Right lobe of liver (tissue), 6 donors: ENCODE measurements at places on chromosomes 3 and 15. TPM values are rescaled to one million over a fixed set of nuclear protein-coding genes. Genes with fewer than 3 reads are reported as not detected.

ACTRT3 gene
- 1.3 TPM for total RNA-seq

ADGRG7 gene
- total RNA-seq, result 6.0 TPM

DNA sequence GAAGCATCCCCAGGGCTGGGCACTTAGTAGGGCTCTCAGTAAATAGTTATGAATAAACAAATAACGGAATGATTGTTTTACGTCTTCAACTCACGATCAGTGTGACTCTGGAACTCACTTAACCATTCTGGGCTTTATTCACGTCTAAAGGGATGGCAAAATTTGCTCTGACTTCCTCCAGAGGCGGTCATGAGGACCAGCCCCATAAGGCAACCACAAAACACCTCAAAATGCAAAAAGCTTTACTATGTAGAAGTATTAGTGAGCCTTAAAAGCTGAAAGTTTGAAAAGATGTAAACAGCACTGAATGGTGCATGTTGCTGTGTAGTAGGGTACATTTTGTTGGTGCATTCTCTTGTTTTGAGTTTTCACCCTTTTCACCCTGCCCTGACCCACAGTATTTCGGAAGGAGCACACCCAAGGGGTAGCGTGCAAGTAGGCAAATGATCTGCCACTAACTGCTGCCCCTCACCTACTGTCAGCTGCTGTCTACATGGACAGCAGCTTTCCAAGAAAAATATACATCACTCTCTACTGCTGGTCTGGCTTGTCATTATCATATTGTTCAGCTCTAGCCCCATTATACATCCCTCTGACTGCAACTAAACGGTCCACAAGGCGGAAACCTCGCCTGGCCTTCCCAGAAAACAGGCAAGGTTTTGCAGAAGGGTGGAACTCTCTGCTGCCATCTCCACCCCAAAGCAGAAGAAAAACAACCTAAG is 308.5 kb upstream of the PROK2 start:
- H3K4me1 ChIP-seq, result peaks cover 4% of the 10 kb centered on the region
- no peaks in the 10 kb centered on the region for H3K27me3 ChIP-seq
- no peak for DNase-seq
- H3K27ac ChIP-seq, result no peak overlapping the region
- no peaks in the 10 kb centered on the region for H3K36me3 ChIP-seq

DNA sequence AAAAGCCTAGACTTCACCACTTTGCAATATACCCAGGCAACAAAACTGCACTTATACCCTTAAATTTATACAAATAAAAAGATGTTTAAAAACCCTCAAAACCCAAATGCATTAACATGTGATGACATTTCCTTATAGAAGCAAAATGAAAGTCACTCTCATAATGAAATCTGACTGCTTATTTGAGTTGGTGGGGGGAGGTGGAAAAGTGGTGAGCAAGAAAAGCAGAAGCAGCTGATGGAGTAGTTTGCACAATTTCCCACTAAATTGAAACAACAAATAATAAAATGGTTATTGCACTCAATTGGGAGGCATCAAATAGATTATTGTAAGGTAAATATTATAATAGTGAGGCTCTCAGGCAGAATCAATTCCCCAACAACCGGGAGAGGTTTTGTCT is 54.0 kb upstream of the GADL1 start:
- no peaks in the 10 kb centered on the region for H3K4me1 ChIP-seq
- no peak overlapping the region for H3K27ac ChIP-seq
- no peaks in the 10 kb centered on the region for H3K27me3 ChIP-seq

GRCh38 chr3:81713031-81713430 is 48.4 kb downstream of the GBE1 start:
- H3K4me3 ChIP-seq, result no peak overlapping the region
- no peak overlapping the region for H3K27ac ChIP-seq
- no peaks in the 10 kb centered on the region for H3K27me3 ChIP-seq
- H3K36me3 ChIP-seq, result no peaks in the 10 kb centered on the region
- no peak for DNase-seq
- peaks cover 20% of the 10 kb centered on the region for H3K4me1 ChIP-seq

GOLGA8R gene
- total RNA-seq, result 3.7 TPM

GRCh38 chr3:37660782-37661181 is 200.9 kb upstream of the CTDSPL start:
- H3K27me3 ChIP-seq, result no peaks in the 10 kb centered on the region
- H3K4me1 ChIP-seq, result no peaks in the 10 kb centered on the region
- H3K27ac ChIP-seq, result no peak overlapping the region
- DNase-seq, result no peak

DNA sequence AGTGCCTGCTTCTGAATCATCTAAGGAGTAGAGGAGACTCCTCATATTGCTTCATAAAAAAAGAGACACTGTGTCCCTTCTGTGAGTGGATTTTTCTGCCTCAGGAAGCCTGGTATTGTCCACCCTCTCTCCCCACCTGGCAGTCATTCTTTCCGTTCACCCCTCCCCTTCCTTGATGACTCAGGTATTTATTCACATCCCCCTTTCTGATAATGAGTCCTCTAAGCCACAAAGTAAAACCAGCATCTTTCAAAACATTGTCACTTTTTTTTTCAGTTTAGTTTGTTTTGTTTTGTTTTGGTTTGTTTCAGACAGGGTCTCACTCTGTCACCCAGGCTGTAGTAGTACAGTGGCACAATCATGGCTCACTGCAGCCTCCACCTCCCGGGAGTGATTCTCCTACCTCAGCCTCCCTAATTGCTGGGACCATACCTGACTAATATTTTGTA is 65.2 kb upstream of the UBE2E1 start:
- DNase-seq, result no peak
- H3K27me3 ChIP-seq, result no peaks in the 10 kb centered on the region
- no peaks in the 10 kb centered on the region for H3K36me3 ChIP-seq
- no peaks in the 10 kb centered on the region for H3K4me1 ChIP-seq
- no peak overlapping the region for H3K27ac ChIP-seq

DNA sequence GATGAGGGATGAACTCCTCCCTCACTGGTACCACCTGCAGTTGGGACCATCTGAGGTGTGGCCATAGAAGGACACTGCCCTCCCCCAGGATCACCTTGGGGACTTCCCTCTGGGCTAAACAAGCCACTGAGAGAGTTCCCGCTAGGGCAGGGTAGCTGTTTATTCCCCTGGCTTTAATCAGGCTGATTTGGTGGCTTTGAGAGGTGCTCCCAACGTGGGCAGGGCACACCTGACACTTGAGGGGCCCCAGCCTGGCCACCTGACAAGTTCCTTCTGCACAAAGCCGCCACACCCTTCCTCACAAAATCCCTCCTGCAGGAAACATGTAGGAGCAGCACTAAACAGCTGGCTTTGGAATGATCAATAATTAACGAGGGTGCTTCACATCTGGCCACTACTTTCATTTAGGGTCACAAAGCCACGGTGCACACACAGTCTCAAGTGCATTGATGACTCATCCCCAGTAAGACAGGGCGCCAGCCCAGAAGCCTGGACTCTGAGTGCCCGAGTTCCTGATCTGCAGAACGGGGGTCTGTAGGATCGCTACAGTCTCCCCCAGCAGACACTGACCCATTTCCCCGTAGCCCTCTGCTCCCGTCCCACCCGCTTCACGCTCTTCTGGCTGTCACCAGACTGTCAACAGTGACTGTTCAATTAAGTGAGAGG is 75.1 kb downstream of the ATP10A start:
- no peak overlapping the region for H3K4me3 ChIP-seq
- no peaks in the 10 kb centered on the region for H3K27me3 ChIP-seq
- DNase-seq, result peak; percentile 35
- H3K27ac ChIP-seq, result no peak overlapping the region

DNA sequence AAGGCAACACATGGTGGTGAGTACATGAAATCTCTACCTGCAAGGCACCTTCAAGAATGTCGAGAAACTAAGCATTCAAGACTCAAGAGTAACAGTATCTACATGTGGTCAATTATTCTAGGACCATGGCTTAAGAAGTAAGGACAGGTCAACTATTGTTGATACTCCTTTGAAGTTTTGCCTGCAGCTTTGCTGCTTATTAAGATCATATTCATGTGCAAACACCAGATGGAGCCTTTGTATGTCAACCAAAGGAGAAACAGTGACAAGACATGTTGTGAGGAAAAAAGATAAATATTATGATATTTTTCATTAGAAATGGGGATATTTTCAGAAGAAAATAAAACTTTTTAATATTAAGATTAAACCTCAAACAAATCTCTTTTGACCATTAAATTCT is 52.3 kb upstream of the FGF7 start:
- no peak overlapping the region for H3K4me3 ChIP-seq
- H3K36me3 ChIP-seq, result no peaks in the 10 kb centered on the region
- H3K27ac ChIP-seq, result no peak overlapping the region
- DNase-seq, result no peak

AADACL2 gene
- not detected for total RNA-seq

- DNase-seq, result no peak
- no peaks in the 10 kb centered on the region for H3K27me3 ChIP-seq
- no peak overlapping the region for H3K4me3 ChIP-seq
- no peak overlapping the region for H3K27ac ChIP-seq
- no peaks in the 10 kb centered on the region for H3K4me1 ChIP-seq
Measured at GRCh38 chr3:56688191-56688590, 5.1 kb upstream of the TASOR start.
